ENCODE measurements at places on chromosomes 3 and 15. TPM values are rescaled to one million over a fixed set of nuclear protein-coding genes. Genes with fewer than 3 reads are reported as not detected.

DNA sequence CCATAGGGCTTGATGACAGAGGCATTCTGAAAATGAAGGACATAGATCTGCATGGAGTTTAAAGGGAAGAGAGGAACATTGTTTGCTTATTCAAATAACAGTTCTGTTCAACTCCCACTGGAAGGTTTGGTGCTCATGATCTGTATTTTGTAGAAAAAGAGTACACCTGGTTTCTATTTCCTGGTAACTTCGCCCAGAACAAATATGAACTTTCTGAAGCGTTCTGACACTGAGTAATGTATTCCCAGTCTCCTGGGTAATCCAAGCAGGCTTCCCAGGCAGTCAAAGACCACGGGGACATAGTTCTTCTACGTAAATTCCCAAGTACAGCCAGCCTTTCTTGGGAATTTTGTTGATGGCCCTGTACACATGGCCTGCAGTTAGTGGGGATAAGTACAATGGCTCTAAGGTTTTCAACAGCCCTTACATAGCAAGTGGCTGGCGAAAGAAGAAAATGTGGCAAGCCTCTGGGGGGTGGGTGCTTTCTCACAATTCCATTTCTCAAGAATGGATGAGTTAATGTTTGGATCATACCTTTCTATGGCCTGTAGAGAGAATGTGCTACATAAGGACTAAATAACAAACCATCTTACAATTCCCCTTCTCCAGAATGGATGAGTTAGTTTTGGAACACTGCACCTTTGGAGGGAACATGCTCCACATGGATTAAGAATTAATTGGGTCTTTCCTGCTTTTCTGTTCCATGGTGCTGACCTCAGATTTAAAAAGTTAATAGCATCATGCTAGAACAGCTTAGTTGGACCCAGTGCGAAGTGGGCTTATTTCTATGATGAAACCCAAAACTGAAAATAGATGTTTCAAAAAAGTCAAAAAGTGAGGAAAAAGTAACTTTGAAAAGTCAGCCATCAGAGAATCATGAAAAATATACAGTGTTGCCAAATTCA, 52.7 kb downstream of the COL6A6 start:
- no peak for DNase-seq

DNA sequence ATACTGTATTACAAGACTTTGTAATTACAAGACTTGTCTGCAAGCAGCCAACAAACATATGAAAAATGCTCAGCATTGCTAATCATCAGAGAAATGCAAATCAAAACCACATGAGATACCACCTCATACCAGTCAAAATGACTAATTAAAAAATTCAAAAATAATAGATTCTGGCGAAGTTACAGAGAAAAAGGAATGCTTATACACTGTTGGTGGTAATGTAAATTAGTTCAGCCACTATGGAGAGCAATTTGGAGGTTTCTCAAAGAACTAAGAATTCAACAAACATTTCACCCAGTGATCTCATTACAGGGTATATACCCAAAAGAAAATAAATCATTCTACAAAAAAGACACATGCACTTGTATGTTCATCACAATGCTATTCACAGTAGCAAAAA, 617.5 kb upstream of the CCDC54 start:
- DNase-seq: no peak

Gene HPS3
- total RNA-seq: 17.0 TPM

GRCh38 chr3:95289295-95289694, 1226.4 kb downstream of the NSUN3 start:
- DNase-seq: no peak

- DNase-seq: no peak
Measured at GRCh38 chr15:89822026-89822425, 7.4 kb upstream of the ANPEP start.

Gene ACKR4
- 18.3 TPM for total RNA-seq

DNA sequence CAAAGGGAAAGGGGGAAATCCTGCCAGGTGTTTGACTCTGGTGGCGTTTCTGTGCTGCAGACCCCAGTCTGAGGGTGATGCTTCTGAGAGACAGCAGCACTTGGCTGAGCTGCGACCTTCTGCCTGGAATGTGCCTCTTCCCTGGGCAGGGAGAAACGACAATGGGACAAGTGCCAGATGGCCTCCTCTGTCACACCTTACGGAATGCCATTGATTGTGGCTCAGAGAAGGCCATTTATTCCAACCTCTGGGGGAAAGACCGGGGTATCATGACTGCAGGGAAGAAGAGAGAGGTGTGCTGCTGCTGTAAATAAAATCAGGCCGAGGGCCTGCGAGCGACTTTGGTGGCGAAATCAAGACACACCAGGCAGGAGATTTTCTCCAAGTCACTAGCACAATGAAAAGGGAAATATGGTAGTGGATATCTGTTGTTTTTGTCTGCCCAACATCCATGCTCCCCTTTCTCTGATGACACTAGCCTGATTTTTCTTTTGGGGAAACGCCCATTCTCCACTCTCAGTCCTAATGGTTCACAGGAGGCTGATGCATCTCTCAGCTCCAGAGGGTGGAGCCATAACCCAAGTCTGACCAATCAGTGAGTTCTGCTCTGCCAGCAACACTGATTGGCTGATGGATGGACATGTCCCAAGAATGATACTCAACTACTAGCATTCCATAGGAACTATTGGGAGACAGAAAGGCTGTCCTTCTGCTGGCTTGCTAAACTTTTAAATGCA, 336.1 kb downstream of the FOXP1 start:
- DNase-seq: no peak

Gene ARGFX
- total RNA-seq: not detected

DNA sequence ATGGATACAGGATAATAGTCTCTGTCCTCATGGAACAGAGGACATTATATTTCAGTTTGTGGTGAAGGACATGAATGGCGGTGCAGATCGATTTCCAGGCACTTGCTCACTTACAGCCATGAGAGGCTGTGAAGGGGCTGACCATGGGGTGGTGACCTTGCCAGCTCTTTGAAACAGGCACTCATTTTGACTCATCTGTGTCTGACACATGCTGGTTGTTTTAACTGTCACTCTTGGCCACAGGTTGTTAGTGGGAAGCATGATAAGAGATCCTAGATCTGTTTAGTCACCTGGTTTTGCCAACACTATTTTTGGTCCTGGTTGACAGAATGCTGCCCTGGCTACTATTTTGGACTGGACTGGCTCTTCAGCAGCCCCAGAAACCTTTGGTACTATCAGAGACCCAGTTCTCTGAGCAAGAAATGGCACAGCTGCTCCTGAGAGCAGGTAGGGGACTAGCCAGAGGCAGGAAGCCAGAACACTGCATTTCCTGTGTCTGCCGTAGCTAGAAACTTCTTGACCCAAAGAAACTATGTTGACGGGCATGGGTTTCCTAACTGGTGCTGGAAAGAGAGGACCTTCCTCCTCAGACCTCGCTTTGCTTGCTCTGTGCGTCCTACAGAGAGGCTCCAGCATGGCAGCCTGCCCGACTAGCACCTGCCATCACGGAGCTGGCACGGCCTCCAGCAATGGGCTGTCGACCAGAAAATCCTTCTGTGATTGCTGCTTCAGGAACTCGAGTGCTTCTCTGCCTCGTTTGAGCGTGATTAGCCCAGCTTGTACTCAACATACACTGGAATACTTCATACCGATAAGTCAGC, 6.3 kb downstream of the PXYLP1 start:
- no peak for DNase-seq

GRCh38 chr15:52790941-52791751, 1.0 kb upstream of the ONECUT1 start:
- DNase-seq: no peak

GRCh38 chr15:48374472-48374871, 43.2 kb downstream of the DUT start:
- no peak for DNase-seq

- no peak for DNase-seq
Measured at GRCh38 chr3:45024542-45025255, 1.4 kb upstream of the CLEC3B start.

Gene SUSD5
- total RNA-seq: 132 TPM

Gene IQCF5
- not detected for total RNA-seq

Gene GOLGA6D
- not detected for total RNA-seq

- no peak for DNase-seq
Measured at GRCh38 chr3:188320757-188321156, 166.8 kb downstream of the LPP start.

DNA sequence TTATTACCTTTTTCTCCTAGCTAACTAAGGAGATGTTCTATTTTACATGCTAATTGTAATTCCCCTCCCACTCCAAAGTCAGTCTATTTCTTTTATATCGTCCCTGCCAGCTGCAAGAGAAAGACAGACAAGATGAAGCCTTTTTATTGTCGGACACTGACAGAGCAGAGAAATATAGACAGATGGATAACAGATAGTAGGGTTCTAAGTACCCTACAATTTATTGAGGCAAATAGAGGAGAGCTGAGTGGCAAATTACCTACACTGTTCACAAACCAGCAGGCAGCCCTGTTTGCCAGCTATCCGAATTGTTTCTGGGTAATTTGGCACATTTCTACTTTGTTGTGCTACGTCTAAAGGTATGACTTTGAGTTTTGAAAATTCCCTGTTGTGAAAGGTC, 392.3 kb upstream of the ZNF717 start:
- DNase-seq: no peak

DNA sequence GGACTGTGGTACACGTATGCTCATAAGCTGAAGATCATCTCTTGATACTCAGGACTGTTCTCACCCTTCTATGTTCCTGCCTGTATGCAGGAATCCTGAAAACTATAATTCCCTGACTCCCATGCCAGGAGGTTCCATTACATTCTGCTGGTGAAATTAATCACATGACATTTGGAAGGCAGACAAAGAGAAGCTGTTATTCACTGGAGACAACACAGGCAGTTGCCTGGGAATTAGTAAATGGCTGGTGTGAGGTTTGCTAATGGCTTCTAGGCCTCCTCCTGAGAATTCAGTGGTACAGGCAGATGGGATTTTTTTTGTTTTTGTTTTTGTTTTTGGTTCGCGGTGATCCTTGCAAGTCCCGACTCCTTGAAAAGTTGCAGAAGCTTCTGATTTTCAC, 91.4 kb downstream of the CTNNB1 start:
- DNase-seq: no peak

DNA sequence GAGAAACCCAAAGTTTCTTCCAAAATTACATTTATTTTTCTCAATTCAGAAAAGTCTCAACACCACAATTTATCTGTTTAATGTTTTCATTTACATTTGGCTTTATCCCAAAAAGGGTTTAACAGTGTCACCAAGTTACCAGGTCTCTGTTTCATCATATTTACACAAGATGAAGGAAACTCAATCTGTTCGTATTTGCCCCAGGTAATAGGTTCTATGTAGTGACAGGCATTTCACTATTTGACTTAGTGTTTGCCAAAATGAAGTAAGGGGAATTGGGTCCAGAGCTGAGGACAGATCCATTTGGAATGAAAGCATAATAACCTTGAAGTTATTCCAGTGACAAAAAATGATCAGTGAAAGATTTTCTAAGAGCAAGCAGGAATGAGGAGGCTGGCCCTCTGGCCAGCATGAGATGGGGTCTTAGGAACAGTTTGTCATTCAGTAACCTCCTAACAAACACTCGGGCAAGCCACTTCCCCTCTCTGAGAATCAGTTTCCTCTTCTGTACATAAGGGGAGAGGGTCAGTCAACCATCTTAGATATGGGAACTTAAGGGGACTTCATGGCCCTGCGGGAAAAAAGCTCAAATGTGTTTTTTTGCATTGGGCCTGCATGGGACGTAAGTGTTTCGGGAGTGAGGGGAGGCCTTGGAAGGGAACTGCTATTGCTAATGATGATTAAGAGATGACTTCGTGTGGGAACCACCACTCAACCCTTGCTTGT, 31.8 kb downstream of the UMPS start:
- no peak for DNase-seq

DNA sequence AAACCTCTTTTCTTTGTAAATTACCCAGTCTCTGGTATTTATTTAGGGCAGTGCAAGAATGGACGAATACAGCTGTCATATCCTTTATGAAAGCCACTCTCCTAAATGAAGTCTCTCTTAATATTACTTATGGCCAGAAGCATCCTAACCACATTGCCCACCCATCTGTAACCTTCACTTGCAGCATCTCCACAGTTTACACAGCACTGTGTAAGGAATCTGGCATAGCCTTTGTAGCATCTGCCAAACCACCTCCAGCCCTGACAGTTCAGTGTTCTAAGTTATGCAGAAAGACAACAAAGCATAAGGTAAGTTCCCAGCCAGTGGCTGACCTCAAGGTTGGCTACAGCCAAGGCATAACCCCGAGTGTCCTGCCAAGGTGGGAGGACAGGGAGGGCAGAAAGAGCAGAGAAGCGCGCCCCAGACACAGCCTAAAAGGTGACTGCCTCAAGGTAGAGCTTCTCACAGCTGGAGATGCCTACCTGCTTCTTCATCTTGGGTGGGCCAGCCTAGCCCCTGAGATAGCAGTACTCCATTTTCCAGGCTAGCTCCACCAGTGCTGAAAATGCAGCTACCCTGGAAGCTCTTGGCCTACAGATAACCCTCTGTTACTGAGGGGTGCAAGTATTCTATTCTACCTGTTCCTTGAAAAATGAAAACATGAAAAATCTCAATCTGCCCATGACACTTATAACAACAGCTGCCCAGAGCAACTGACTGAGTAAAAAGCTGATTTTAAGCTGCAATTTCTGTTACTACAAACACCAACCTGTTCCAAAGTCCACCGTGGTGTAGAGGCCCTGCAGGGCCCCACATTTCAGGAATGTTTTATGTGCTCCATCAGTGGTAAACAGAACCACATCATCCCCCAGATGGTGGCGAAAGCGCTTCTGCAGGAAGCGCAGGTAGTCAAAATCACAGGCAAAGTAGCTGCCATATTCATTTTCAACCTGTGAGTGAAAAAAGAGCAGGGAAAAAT, 39.3 kb downstream of the GLB1 start:
- no peak for DNase-seq

- no peak for DNase-seq
Measured at GRCh38 chr3:17430582-17430981, 311.8 kb downstream of the TBC1D5 start.

DNA sequence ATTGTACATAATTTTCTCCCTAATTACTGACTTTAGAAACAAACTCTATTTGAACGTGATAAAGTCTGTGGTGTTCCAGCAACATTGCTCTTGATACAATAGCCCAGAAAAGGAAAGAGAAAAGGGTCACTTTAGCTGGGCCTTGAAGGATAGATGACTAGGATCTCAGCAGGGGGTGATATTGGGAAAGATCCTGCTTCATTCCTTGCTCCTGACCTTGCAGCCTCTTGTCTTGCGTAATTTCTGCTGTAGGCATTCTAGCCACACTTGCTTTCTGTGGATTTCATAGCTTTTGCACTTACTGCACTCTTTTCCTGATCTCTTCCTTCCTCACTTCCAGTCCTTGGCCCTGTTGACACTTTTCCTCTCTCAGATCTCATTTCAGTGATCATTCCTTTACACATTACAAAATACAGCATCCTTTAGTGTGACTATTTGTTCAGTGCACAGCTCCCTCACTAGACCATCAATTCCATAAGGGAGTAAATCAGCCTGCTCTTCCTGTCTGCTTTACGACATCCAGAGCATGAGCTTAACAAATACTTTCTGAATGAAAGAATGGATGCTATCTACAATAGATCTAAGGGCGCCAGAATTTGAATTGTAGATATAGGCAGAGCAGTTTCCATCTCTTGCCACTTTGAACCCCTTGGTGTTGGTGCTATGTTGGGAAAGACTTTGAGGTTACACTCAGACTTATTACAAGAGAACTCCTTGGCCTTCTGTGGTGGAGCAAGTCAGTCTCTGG, 559.6 kb upstream of the MDFIC2 start:
- DNase-seq: no peak

Gene DAZL
- total RNA-seq: not detected

- DNase-seq: peak; percentile 74
Measured at GRCh38 chr3:158103081-158103886, 2.9 kb downstream of the SHOX2 start.

Gene ISLR
- 62.2 TPM for total RNA-seq

- DNase-seq: no peak
Measured at GRCh38 chr15:31106495-31107300, 5.2 kb upstream of the TRPM1 start.
